ENCODE measurements at places on chromosomes 3 and 15.
A peak's percentile ranks its signal among the peaks of the same experiment; 100 is the strongest.

GRCh38 chr15:35111861-35112260, 26.8 kb upstream of the NANOGP8 start:
- no peak for DNase-seq

DNA sequence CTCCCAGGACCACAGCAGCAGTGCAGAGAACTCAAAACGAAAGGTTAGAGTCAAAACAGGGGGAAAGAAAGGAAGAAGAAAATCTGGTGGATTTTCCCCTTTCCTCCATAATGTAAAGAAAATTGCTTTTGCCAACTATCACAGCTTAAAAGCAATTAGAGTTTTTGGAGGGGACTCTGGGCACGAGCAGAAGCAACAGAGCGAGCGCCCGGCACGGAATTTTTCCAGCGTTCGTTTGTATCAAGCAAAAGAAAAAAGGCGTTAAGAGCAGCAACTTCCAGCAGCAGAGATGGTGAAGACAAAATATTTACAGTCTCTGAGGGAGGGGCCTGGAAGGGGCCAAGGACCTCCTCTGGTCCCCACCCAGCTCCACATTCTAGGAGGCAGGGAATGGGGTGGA, 174.9 kb upstream of the LINGO1 start:
- DNase-seq = no peak

DNA sequence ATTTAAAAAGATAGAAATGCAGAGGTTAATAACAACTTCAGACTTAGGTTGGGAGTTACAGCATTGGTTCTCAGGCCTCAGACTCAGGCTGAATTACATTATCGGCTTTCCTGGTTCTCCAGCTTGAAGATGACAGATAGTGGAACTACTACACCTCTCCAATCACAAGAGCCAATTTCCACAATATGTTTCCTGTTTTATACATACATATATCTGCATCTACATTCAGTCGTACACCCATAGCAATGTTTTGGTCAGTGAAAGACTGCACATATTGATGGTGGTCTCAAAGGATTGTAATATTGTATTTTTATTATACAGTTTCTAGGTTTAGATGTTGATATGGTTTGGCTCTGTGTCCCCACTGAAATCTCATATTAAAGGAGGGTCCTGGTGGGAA, 35.4 kb downstream of the AADACL2 start:
- no peak for DNase-seq

DNA sequence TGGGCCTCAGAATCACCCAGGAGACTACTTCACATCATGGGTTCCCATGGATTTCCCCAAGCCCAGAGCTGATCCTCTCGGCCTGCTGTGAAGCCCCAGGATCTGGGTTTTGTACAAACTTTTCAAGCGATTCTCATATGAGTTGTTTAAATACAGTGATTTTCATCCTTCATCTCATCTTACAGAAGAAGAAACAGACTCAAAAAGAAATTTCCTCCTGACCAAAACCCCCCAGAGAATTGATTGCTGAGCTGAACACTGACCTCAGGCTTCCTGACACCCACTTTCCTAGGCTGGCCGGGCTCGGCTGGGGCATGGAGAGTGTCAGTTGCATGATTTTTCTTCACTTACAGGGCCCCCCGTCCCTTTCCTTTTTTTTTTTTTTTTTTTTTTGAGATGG, 60.3 kb downstream of the BDH1 start:
- DNase-seq = no peak

GRCh38 chr15:89095073-89095472, 6.8 kb downstream of the ABHD2 start:
- DNase-seq = no peak

GRCh38 chr15:88073391-88073691, 183.2 kb downstream of the NTRK3 start:
- DNase-seq = no peak

DNA sequence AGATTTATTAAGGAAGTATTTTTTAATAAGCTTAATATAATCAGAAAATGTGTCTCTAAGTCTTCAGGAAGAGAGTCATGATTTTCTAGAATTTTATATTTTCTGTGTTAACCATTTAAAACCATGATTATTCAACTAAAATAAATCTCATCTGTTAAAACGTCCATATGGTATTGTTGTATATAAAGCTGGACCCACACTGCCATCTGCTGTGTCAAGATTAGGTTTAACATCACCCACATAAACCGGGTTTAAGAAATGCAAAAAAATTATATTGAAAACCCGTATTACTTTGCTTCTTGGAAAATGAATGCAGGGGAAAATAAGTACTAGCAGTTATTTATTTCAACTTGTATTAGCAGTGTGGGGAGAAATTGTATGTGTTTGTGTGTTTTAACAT, 9.5 kb upstream of the CCDC66 start:
- no peak for DNase-seq

- peak; percentile 40 for DNase-seq
Observed at GRCh38 chr3:61333192-61333961, 82.1 kb upstream of the FHIT start.

DNA sequence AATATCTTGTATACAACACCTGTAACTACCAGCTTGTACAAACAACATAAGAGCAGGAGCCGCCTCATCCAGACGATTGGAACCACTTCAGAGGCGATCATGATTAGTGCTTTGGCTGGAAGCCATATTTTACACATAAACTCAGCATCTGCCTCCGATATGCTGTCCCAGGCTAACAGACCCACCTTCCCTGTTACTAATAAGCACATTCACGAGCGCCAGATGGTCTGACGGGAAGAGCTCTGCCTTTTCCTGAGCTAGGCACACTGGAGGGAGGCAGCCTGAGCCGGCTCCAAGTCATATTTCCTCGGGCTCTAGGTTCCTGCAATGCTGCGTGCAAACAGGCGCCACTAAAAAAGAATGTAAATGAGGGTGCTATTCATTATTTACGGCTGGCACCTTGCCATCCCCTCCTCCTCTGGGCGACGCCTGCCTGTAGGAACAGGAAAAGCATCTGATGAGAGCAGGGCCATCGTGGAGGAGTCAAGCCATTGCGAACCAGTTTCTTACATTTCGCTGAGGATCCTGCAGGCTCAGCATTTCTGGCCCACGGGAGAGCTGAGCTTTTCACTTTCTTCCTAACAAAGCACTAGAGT, 98.2 kb downstream of the ANXA2 start:
- DNase-seq = peak; percentile 7

GRCh38 chr15:83398626-83399025, 48.5 kb upstream of the SH3GL3 start:
- peak; percentile 37 for DNase-seq

GRCh38 chr3:32817558-32818228, at the start of gene TRIM71:
Gene TRIM71, plus strand, starts transcription at chr3:32817997. Its CDS starts 84 bp downstream, at chr3:32818081.
- no peak for DNase-seq

GRCh38 chr15:70486451-70487386, 276.6 kb downstream of the UACA start:
- DNase-seq = peak; percentile 80

DNA sequence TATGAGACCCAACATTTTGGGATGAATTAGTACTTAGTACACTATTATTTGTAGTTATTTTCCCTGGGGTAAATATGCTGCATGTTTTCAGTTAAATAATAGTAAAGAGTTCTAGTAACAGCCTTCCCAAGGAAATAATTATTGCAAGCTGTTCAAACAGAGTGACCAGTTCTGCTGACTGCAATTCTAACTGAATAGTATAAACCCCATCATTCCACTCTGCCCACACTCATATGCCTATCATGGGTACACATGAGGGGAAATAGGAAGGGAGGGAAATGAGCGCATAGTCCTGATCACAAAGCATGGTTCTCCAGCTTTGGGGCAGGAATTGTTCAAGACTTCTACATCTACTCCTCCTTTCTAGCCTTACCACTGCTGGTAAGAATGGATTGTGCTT, 18.7 kb downstream of the UQCC5 start:
- DNase-seq = no peak

GRCh38 chr3:196969134-196969659, 564 bp upstream of the PIGZ start:
- no peak for DNase-seq

DNA sequence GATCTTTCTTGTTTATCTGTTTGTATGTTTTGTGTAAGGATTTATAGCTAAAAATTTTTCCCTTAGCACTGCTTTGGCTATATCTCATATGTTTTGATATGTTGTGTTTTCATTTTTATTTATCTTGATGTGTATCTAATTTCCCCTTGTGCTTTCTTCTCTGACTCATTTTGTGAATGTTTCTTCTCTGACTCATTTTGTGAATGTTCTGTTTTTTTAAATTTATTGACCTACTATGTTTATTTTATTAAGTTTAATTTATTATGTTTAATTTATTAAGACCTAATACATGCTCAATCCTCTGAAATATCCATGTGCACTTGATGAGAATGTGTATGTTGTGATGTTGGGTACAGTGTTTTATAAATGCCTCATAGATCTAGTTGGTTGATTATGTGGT, 793.5 kb upstream of the CADM2 start:
- DNase-seq = no peak

DNA sequence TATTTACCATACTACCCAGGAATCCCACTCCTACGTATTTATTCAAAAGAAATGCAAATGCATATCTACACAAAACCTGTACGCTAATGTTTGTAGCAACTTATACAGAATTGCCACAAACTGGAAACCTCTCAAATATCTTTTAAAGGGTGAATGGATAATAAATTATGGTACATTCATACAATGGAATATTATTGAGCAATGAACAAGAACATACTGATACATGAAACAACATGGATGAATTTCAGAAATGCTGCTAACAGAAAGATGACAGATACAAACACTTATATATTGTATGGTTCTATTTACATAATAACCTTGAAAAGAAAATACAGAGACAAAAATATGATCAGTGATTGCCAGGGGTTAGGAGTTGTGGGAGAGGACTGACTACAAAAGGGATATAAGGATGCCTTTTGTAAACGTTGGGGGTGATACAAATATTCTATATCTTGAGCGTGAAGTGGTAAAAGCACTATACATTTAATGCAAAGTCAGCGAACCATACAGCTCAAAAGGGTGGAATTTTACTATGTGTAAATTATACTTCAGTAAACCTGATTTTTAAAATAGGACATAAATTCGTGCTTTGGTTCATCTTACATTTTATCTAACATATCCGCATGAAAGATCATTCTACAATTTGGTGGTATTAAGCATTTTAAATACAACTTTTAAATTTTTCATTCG, 55.0 kb upstream of the FOXB1 start:
- DNase-seq = no peak

- DNase-seq = no peak
Observed at GRCh38 chr15:27422997-27423396, 452.0 kb downstream of the GABRG3 start.

DNA sequence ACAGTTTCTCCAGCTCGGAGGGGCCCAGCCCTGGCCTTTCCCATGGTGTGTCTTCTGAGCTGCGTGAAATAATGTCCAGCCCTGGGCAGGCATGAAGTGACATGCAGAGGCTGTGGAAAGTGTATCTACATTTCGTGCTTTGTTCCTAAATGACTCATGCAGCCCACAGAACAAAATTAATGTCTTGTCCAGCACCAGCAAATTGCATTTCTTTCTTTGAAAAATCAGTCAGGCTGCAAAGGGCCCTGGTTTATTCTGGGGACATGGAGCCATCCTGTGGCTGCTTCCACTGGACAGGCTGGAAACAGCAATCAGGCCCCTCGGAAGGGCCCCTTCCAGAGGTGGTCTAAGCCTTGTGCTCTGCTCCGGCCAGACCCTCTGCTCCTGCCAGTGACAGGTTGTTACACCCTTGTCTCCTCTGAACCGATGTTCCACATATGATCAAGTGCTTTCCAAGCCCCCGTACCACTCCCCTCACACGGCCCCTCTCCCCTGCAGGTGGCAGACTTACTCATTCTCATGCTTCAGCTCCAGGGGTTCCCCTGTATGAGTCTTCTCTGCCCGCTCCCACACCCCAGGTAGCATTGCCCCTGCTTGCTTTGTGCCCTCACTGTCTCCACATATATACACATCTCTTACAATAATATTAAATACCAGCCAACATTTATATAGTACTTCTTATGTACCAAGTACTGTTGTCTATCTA, 33.7 kb downstream of the CRYGS start:
- DNase-seq = no peak

DNA sequence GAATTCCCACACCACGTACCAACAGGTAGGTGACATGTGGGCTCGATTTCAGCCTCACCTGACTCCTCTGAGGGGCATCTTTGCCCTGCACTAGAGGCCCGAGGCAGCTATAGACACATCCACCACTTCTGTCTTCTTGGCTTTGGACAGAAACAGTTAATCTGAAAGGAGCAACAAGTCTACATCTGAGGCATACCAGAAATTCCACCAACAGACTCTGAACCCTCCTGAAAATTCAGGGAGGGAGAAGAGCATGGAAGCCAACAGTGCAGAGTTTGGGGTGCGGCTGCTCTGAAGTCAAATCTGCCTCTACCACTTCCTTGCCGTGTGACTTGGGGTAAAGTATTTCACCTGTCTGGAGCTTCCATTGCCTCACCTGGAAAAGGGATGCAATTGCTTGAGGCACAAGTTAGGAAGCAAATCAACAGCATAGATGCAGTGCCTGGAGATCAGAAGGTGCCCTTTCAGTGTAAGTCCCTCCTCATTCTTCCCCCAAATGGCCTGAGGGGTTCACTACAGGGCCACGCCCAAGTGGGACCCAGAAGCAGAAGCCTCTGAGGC, 119.8 kb downstream of the SHQ1 start:
- DNase-seq = no peak

GRCh38 chr3:14141144-14141543, 16.3 kb downstream of the TMEM43 start:
- DNase-seq = no peak

- no peak for DNase-seq
Observed at GRCh38 chr3:180362081-180362480, 239.9 kb upstream of the TTC14 start.

DNA sequence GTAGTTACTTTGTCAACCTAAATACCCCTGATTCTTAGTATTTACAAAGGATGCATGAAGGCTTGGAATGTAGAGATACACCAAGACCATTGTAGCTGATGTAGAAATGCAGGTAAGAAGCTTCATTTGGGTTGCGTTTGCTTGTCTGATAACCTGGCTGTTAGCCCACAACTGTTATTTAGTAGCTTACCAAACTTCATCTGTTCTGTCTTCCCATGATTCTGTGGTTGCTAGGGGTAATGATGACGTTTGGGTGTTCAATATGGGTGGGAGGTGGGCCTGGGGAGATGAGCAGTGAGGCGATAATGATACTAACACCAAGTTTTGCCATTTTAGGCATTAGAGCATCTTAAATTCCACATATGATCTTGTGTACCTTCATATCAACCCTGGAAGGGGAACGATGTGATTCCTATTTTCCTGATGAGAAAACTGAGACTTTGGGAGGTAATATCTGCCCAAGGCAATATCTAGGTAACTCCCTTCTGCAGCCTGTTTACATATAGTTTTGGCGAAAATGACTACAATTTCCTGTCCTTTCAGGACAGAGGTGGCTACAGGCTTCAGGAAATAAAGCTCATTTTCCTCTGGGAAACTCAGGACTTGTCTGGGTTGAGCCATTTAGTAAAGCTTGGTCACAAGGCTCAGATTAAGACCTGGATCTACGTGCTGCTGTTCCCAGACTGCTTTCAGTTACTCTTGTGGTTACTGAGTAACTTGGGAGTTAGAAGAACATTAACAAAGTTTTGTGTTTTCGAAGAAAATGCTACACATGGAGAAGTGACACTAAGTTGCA, 26.8 kb downstream of the FNDC3B start:
- DNase-seq = no peak

Measured in fibroblast of skin of left quadriceps (primary cell).